T-helper 1 cell (primary cell): ENCODE measurements at places on chromosomes 5 and 9.

GRCh38 chr9:36118706-36119105, 17.8 kb upstream of the GLIPR2 start:
- DNase-seq, result no peak

GRCh38 chr5:151740958-151741373, 17.5 kb downstream of the ATOX1 start:
- no peak for DNase-seq

DNA sequence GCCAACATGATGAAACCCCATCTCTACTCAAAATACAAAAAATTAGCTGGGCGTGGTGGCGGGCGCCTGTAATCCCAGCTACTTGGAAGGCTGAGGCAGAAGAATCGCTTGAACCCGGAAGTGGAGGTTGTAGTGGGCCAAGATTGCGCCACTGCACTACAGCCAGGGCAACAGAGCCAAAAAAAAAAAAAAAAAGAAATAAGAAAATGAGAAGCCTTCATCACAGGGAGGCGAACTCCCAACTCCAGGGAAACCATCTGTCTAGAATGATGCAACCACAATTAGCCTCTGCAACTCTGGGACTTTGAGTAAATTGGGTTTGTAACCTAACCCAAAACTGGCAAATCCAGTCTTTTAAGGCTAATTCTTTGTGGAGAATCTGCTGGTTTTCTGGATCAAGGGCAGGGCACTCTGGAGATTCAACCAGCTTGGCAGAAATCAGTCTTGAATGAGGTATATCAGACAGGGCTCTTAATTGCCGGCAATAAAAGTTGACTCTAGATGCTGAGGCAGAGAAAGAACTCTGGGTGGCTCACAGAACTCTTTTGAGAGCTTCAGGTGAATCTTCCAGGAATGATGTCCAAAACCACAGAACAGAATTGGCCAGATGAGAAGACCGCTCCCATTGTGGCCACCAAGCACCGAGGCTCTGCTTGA, 9.9 kb downstream of the S100Z start:
- no peak for DNase-seq

GRCh38 chr5:76709762-76710161, 6.2 kb upstream of the F2R start:
- DNase-seq, result no peak

- DNase-seq, result no peak
Observed at GRCh38 chr9:81318571-81318970, 370.8 kb downstream of the TLE1 start.
